ENCODE measurements at places on chromosomes 7 and 10.

- DNase-seq, result no peak
Measured at GRCh38 chr10:44183667-44184632, 200.9 kb downstream of the CXCL12 start.

- DNase-seq, result no peak
Measured at GRCh38 chr7:18125476-18125875, 97.8 kb upstream of the PRPS1L1 start.

- DNase-seq, result no peak
Measured at GRCh38 chr10:29763396-29763795, 128.6 kb upstream of the SVIL start.

- DNase-seq, result no peak
Measured at GRCh38 chr7:122261016-122261415, 43.5 kb downstream of the FEZF1 start.

GRCh38 chr10:43138021-43138756 is at the start of gene CSGALNACT2:
Gene CSGALNACT2, plus strand, starts transcription at chr10:43138445. Its CDS starts 16,705 bp downstream, at chr10:43155150.
- DNase-seq, result peak; percentile 63

DNA sequence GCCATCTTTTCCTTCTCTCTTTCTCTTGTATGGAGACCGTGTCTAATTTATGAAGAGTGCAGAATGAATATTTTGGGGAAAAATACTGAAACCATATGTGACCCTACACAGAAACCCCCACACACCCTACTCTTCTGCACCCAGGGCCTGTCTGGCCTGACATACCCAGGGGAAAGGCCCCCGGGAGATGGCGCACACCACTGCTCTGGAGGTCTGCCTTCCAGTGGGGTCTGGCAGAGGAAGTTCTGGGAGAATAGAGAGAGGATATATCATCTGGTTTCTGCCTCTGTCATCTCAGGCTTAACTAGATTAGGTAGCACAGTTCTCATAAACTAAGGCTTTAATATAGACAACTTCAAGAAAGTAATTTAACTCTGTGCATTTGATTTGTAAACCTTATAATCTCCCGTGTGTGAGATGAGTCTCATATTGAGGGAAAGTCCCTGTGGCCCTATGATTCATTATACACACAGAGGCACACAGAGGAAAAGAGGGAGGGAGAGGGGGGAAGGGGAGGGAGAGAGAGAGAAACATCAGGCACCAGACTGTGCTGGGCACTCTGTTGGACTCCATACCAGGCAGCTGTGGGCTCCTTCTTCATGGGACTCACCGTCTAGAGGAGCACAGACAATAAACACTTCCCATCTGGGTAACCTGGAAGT is 123.3 kb downstream of the AOAH start:
- DNase-seq, result no peak

DNA sequence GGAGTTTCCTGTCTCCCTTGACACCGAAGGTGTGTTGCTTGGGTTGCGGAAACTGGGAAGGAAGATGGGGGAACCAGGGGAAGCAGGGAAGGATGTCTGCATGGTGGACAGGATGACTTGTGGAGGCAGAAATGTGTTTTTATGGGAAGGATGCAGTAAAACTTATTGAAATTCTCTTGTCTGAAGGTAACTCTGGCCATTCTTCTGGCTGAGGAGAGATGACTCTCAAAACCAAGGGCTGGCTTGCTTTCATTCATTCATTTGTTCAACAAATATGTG is 1.5 kb downstream of the UBTD1 start:
- no peak for DNase-seq

DNA sequence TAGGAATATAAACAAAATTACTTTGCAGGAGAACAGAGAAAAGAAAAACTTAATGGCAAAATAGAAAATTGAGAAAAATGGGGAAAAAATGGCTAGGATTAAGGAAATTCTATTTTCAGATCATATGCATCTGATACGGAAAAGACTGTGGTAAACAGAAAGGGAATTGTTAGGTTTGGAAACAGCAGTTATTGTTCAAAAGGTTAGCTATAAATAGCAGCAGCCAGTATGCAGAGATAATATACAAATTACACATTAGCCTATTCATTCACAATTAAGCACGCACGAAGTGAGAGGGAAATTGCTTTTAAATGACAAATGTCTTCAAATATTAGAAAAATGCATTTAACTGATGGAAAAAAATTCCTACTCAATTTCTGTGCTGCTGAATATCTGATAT is 224.1 kb upstream of the FAM3C start:
- DNase-seq, result no peak

All from NCI-H1092 (cell line).